Mammary microvascular endothelial cell (primary cell): ENCODE measurements at places on chromosomes 4 and X. TPM values are rescaled to one million over a fixed set of nuclear protein-coding genes. Genes with fewer than 3 reads are reported as not detected.

The TRIM75 gene
- not detected in 2 replicates for total RNA-seq

The BDH2 gene
- 16.3 and 17.7 TPM in 2 replicates for total RNA-seq

The MAGEA2 gene
- not detected in 2 replicates for total RNA-seq

The LONRF3 gene
- total RNA-seq, result 2.3 and 3.9 TPM in 2 replicates

The FDCSP gene
- total RNA-seq, result not detected in 2 replicates

The LIMCH1 gene
- 14.5 and 17.3 TPM in 2 replicates for total RNA-seq

The PNMA6A gene
- total RNA-seq, result 0.20 and 1.3 TPM in 2 replicates

The CLDN34 gene
- 1.3 TPM in 1 of 2 replicates, not detected in the other for total RNA-seq

The USP17L27 gene
- not detected in 2 replicates for total RNA-seq

The MAGEA11 gene
- total RNA-seq, result not detected in 2 replicates

The NUP54 gene
- total RNA-seq, result 40.4 and 43.9 TPM in 2 replicates

The GAGE12H gene
- total RNA-seq, result not detected in 2 replicates

The EDNRA gene
- 0.07 TPM in 1 of 2 replicates, not detected in the other for total RNA-seq

The ITM2A gene
- 211 and 247 TPM in 2 replicates for total RNA-seq

The NLGN3 gene
- total RNA-seq, result 0.05 TPM in 1 of 2 replicates, not detected in the other

The IL3RA gene
- total RNA-seq, result 33.3 and 36.0 TPM in 2 replicates
